ENCODE measurements at places on chromosomes 3 and 15.
A peak's percentile ranks its signal among the peaks of the same experiment; 100 is the strongest.

- no peak for DNase-seq
Measured at GRCh38 chr15:76208084-76208785, 103.0 kb downstream of the ETFA start.

GRCh38 chr3:46946856-46947545, 29.5 kb downstream of the CCDC12 start:
- peak; percentile 61 for DNase-seq

GRCh38 chr3:196202516-196202970, 8.7 kb downstream of the ZDHHC19 start:
- DNase-seq = peak; percentile 73

- no peak for DNase-seq
Measured at GRCh38 chr3:197592361-197593045, 36.7 kb upstream of the BDH1 start.

- DNase-seq = no peak
Measured at GRCh38 chr3:130823996-130824395, 69.9 kb upstream of the ATP2C1 start.

GRCh38 chr3:193680220-193680619, 87.2 kb downstream of the OPA1 start:
- peak; percentile 5 for DNase-seq

DNA sequence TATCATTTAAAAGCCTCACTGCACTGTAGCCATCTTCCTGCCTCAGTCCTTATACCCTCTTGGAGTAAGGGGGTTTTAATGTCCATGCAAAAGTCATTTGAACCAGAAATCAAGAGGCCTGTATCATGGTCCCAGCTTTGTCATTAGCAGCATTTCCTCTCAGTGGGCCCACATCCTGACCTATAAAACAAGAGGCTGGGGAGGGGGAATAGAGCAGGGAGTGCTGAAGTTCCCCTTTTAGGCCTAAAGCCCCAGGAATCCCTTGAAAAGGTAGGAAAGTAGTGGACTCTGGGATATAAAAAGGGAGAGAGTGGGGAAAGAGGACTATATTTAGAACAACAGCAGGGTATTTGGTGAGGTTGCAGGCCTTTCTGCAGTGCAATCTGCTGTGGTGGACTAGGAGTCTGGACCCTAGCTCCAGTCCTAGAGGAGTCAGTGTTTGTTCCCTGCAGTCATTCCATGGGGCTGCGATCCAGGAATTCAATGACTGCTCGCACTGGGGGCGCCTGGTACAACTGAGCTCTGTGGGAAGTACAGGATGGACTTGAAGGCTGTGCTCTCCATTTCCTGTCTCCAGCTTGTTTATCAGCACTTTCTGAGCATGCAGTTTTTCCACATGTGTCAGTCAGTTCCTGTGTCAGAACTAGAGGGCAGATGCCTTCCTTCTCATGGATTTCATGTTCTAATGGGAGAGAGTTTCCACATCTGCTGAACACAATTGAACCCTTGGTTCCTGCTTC, 46.8 kb downstream of the PDHB start:
- DNase-seq = peak; percentile 55

DNA sequence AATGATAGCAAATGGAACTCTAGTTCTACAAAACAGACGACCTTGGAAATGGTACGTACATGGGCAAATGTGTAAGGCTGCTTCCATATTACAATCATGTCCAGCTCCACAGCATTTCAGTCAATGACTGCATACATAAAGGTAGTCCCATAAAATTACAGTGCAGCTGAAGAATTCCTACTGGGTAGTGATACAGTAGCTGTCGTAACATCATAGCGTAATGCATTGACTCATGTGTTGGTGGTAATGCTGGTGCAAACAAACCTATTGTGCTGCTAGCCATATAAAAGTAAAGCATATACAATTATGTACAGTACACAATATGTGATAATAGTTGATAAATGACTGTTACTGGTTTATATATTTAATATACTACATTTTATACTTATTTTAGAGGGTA, 18.5 kb downstream of the TTC23 start:
- DNase-seq = no peak

DNA sequence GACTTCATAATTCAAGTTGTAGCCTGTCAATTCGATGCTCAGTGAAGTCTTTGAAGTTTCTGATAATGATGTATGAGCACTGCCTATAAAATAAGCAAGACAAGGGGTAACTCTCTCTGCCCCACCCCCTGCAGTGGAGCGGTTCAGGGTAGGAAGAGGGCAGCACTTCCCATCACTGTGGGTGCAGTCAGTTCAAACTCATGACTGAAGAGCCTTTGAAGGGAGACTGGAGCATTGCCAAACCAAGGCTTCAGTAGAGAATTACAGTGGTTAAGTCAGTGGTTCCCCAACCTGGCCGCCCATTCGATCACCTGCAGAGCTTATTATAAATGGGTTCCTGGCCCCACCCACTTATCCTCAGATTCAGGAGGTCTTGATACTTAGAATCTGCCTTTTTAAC, 190.6 kb downstream of the SHQ1 start:
- DNase-seq = no peak

GRCh38 chr3:158718490-158719170, 13.6 kb downstream of the RARRES1 start:
- no peak for DNase-seq

DNA sequence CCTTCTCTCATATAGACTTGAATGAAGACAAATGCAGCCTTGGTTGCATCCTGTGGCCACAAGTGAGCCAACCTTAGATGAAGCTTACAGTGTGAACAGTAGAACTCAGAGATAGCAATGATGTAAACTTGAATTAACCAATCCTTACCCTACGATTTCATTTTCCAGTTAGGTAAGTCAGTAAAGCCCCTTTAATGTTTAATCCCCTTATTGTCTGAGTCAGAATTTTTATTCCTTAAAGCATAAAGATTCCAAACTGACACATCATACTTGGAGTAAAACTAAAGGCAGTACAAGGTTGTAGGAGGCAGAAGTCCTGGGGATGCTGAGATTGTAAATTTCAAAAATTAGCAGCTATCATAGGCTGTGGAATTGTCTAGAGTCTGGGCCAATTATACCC, 507.8 kb upstream of the DPH6 start:
- no peak for DNase-seq

GRCh38 chr3:18830087-18830486, 318.2 kb upstream of the KCNH8 start:
- no peak for DNase-seq

DNA sequence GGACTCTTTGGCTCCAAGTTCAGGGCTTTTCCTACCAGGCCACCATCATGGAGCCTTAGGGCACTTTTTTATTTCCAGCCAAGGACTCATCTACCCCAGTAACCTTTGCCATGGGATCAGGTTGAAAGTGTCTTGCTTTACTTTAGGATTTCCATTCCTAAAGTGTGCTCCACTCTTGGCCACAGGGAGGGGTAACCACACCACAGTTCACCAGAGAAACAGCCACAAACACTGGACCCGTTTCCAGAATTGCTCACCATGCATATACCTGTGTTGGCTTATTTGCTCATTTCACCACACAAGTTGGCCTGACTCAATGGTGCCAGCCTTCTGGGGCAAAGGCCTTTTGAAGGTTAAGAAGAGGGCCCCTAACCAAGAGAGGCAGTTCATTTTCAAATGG, 70.6 kb upstream of the RAD18 start:
- DNase-seq = no peak

GRCh38 chr15:60971732-60972131, 257.4 kb downstream of the RORA start:
- no peak for DNase-seq

- DNase-seq = no peak
Measured at GRCh38 chr3:168813225-168813802, 717.6 kb upstream of the GOLIM4 start.

- no peak for DNase-seq
Measured at GRCh38 chr3:150035910-150036612, 65.4 kb upstream of the PFN2 start.

- DNase-seq = no peak
Measured at GRCh38 chr15:68387381-68388143, 44.4 kb downstream of the ITGA11 start.

GRCh38 chr3:36496684-36497633, 116.7 kb downstream of the STAC start:
- peak; percentile 22 for DNase-seq

DNA sequence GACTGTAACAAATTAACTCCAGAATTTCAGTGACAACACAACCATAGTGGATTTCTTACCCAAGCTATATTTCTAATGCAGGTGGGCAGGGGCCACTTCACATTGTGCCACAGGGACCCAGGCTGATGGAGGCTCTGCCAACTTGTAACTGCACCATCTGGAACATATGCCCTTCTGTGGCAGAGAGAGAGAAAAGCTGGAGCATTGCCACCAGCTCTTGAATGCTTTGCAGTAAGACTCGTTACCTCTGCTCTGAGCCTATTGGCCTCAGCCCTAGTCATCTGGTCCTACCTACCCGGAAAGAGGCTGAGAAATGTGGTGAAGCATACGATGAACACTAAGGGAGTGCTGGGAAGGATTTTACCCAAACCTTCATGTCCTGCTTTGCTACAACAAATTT, 587.1 kb downstream of the ZNF385D start:
- no peak for DNase-seq

GRCh38 chr3:143644370-143645089, 203.7 kb downstream of the SLC9A9 start:
- peak; percentile 52 for DNase-seq

GRCh38 chr3:189289251-189289650, 117.5 kb downstream of the TPRG1 start:
- no peak for DNase-seq

- no peak for DNase-seq
Measured at GRCh38 chr15:89383365-89384175, 48.9 kb upstream of the POLG start.

GRCh38 chr3:10977892-10978510, 14.5 kb upstream of the SLC6A1 start:
- DNase-seq = peak; percentile 76

GRCh38 chr15:51499379-51499976, 123.1 kb downstream of the DMXL2 start:
- peak; percentile 36 for DNase-seq

GRCh38 chr3:58161435-58162398, 49.1 kb downstream of the DNASE1L3 start:
- DNase-seq = peak; percentile 90

GRCh38 chr3:122469659-122470058, 45.1 kb downstream of the KPNA1 start:
- no peak for DNase-seq

DNA sequence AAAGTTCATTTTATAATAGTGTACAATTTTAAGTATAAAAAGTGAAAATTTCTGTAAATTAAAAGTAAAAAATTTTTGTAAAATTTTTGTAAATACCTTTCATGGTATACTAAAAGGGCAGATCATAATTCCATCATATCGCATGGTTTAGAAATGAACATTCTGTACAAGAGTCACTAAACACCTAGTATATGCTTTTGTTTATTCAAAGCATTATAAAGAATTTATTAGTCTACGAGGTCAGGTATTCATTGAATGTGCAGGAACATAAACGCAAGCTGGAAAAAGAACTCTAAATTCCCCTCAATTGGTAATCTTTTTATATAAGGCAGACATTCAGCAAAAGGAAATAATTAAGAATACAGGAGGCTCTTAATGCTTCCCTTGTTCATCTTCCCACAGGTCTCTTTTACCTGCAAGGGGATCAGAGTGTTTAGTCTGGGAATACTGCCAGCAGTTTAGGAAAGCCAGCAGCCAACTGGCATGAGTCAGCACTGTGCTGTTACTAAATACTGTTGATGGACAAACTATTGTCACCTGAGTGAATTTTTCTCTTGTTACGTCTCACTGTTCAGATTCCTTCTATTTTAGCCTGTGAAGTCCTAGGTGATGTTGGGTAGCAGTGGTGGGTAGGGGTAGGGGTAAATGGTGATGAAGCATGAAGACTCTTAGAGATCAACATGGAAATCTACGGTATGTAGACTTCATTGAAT, 70.1 kb downstream of the UQCC5 start:
- no peak for DNase-seq

Data from hepatic stellate cell (primary cell).